ENCODE measurements at places on chromosomes 6 and 20.
A peak's percentile ranks its signal among the peaks of the same experiment; 100 is the strongest.

GRCh38 chr20:62291251-62292066, 11.3 kb upstream of the ADRM1 start:
- no peak for DNase-seq

DNA sequence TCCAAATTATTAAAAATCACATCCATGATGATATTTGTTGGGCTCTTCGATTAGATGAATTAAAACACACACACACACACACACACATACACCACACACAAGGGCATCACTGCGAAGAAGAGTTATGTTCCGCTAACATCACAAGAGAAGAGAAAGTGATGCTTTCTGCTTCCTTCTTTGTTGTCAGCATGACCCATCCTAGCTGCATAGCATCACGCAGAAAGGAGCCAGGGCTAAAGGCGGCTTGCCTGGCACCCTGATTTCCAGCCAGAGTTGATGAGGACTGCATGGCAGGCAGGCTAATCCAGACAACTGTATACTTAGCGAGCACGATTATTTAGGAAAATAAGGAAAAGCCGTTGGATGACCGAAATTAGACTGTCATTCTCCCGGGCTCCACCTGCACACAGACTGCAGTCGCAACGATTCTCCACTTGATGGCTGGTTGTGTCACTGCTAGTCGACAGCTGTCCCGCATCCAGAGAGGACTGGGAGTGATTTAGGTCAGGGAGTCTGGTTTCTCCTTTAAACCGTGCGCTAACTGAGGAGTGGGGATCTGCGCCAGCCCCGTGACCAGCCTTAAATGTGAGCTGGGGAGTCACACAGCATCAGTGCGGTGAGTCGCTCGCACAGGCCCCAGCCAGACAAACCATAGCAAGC, 70.6 kb upstream of the SOX4 start:
- DNase-seq: no peak

DNA sequence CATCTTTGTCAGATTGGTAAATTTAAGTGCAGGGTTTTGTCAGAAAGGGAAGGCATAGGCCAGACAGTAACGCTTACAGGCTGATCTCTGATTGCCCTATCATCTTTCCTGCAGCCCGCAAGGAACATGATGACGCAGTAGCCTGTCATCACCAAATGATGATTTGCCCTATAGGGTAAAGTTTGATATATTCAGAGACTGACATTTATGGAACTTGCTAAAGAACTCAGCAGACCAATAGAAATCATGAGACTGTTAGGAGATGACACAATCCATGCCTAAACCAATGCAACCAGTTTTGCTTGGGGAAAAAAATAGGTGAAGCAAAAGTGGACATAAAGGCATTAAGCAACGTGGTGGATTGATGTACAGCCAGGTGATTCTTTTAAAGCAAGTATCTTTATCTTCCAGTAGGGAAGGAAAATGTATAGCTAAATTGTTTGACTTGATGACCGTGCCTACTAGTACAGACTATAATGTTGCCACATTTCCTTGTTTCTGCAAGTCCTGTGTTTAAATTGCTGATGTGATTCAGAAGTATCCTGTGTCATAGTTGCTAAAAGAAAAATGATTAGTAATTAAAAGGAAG, 2.4 kb downstream of the NUS1 start:
- no peak for DNase-seq

DNA sequence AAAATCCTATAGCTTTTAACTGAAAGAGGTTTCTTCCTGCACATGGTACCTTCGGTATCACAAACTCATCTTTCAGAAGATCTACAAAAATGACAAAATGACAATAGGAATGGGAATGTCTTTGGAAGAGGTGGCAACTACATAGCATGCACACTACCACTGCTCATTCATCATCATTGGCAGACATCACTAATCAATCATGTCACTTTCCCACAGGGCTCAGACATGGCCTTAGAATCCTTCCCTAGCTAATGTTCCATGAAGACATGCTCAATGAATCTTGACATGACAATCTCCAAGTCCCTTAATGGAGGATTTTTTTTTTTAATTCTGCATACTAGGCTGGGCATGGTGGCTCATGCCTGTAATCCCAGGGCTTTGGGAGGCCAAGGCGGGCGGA, 3.2 kb upstream of the PGC start:
- DNase-seq: no peak

- DNase-seq: no peak
Measured at GRCh38 chr6:12203001-12203400, 87.2 kb upstream of the EDN1 start.

GRCh38 chr6:967701-968100, 274.8 kb upstream of the EXOC2 start:
- DNase-seq: no peak

GRCh38 chr6:41451039-41451438, 95.1 kb upstream of the FOXP4 start:
- no peak for DNase-seq

DNA sequence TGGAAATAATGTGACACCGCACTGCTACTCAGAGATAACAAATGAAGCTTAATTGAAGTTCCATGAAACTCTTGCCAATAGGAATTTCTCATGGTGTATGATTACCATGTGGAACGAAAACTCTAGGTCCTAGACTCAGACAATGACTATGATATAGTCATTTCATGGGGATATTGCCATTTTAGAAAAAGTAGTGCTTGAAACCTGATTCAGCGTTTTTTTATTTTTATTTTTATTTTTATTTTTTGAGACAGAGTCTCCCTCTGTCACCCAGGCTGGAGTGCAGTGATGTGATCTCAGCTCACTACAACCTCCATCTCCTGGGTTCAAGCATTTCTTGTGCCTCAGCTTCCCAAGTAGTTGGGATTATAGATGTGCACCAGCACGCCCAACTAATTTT, 253.9 kb downstream of the FARS2 start:
- no peak for DNase-seq

GRCh38 chr20:48460681-48461080, 367.1 kb downstream of the PREX1 start:
- DNase-seq: no peak

- DNase-seq: no peak
Measured at GRCh38 chr20:25421102-25421501, 13.6 kb downstream of the GINS1 start.

DNA sequence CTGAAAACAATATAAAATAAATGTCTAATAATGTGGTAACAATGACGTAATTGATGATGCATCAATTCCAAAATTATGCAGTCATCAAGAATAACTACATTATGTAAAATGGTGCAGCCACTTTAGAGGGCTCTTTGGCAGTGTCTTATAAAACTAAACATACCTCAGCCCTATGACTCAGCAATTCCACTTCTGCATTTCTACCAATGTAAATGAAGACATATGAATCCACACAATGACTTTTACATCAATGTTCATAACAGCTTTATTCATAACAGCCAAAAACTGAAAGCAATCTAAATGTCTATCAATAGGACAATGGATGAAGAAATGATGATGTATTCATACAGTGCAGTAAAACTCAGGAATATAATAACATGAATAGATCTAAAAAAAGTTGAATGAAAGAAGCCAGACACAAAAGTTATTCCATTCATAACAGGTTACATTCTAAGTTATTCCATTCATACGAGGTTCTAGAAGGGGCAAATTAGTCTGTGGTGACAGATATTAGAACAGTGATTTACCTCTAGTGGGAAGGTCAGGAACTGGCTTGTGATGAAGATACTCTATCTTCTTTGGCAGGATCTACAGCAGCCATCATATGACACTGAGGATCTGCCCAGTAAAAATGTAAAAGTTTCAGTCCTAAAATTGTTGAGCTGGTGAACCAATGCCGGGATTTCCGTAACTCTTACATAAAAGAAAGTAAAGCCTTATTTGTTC, 396.1 kb downstream of the PLCB1 start:
- DNase-seq: no peak

DNA sequence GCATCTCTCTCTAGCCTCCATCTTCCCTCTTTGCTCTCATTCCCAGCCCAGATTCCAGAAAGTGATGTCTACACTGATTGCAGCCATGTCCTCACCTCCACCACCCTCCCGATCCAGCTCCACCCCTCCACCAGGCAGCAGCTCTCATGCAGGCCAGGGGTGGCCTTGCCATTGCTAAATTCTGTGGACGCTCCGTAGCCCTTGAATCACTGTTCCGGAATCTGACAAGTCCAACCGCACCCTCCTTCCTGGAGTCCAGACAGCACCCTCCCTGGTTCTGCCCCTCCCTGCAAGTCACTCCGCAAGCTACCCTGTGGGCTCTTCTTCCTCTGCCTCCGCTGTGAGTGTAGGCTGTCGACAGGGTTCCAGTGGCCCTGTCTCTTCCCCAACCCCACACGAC, 26.2 kb downstream of the TNXB start:
- DNase-seq: no peak

GRCh38 chr20:40467703-40468411, 221.2 kb downstream of the MAFB start:
- DNase-seq: no peak

DNA sequence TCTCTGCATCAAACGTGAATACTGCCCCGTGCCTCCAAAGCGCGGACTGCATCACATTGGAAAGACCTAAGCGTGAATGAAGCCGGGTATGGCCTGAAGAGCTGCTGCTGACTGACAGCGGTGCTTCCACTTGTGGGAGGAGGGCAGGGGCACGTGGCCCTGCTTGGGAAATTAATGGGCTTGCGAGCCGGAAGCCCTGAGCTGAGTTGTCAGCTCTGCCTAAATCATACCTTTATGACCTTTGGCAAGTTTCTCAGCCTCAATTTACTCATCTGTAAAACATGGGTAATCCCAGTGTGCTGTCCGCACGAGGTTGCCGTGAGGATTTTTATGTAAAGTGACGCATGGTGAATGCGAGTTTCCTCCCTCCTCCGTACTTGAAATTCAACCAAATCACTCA, 67.0 kb upstream of the FOXQ1 start:
- DNase-seq: no peak

GRCh38 chr20:60589623-60590022, 631.4 kb downstream of the CDH26 start:
- DNase-seq: peak; percentile 22

- DNase-seq: no peak
Measured at GRCh38 chr6:156809034-156809433, 31.9 kb downstream of the ARID1B start.

DNA sequence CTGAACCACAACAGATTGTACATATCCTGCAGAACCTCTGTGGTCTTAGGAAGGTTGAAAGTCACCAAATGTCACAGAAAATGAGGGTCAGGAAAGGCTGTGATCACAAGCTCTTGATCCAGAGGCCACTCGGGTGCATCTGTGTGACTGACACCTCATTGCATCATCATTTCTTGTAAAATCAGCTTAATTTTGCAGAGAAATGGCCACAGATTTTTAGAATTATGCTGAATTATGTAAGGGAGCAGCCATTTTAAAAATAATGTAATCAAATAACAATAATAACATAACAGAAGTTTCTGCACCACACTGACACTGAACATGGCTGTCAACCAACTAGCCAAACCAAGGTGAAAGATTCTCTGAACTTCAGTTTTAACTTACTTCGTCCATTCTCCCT, 32.5 kb upstream of the PRND start:
- no peak for DNase-seq

- no peak for DNase-seq
Measured at GRCh38 chr6:77433888-77434287, 29.4 kb downstream of the HTR1B start.

DNA sequence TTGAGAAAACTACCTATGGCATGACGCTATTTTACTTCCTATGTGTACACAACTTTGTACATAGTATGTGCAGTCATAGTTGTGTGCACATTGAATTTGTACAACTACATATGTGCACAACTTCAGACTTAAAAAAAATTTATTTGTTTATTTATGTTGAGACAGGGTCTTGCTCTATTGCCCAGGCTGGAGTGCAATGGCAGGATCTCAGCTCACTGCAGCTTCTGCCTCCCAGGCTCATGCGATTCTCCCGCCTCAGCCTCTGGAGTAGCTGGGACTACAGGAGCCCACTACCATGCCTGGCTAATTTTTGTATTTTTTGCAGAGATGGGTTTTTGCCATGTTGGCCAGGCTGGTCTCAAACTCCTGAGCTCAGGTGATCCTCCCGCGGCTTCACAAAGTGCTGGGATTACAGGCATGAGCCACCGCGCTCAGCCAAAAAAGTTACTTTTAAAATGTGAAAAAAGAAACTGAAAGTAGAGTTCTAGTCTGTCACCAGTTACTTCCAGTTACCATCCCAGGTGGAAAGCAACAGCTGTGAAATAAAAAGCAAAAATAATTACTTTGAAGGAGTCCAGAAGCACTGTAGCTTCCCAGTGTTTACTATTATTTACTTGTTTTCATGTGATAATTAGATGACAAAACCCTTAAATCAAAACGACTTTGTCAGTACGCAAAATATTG, 1.7 kb upstream of the ZKSCAN8 start:
- no peak for DNase-seq

- no peak for DNase-seq
Measured at GRCh38 chr6:148983966-148984365, 237.1 kb downstream of the UST start.

GRCh38 chr6:111524735-111525134, 41.7 kb upstream of the REV3L start:
- no peak for DNase-seq

GRCh38 chr6:5670811-5671561, 335.7 kb downstream of the NRN1 start:
- DNase-seq: no peak

DNA sequence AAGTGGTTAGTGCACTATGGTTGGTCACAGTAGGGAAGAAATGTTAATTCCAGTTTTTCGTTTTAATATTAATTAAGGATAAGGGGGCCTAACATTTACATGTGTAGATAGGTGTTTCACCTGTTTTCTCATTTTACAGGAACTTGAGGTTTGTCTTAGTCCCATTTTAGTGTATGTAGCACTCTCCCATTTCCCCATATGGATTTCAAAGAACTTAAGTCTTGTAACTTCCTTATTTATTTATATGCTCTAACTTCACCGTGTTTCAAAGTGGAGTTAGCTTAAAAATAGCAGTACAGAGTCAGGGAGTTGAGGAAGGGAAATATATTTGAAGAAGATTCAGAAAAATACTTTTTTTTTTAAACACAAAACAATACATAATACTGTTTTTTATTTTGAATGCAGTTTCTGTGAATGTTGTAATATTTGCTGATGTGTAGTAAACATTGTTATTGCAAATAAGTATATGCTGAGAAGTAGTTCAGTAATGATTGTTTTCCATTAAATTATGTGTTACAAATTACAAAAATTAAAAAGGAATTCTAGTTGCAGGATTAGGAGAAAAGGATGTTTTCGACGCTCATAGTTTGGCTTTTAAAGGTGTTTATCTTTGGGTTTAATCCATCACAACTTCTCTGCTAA, 3.5 kb downstream of the SCAF8 start:
- no peak for DNase-seq

DNA sequence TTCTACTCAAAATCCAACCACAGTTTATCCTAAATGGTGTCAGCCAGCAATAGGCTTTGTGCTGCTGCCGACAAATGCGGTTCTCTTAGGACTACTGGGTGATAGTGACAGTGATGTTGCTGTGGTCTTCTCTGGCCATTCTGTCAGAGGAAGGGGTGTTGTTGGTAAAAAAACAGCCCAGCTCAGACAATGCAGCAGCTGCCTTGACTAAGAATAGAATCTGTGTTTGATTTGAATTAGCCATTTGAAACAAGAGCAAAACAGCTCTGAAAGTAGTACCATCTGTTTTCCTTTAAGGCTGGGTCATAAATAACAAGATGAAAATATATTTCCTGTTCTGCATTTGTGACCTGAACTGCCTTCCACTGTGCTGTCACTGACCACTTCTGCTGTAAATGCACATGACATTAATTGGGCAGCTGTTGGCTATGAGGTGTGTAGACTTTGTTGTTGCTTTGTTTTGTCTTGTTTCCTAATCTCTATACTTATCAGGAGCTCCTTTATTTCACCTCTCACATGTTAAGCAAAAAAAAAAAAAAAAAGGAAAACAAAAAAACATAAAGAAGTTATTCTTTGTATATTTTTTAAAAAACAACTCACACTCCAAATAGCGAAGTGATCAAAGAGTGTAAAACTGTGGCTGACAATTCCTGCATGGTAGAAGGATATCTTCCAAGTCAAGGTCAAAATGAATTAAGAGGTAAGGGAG, 497.8 kb upstream of the ARID1B start:
- no peak for DNase-seq
